Panc1 (cell line): ENCODE measurements at places on chromosomes 13 and 19.

- DNase-seq, result no peak
Observed at GRCh38 chr19:861756-862580, 2.5 kb downstream of the CFD start.

GRCh38 chr19:3983936-3984583, 1.2 kb downstream of the EEF2 start:
- DNase-seq, result no peak

GRCh38 chr19:2550431-2551171, 74.7 kb downstream of the GADD45B start:
- no peak for DNase-seq

DNA sequence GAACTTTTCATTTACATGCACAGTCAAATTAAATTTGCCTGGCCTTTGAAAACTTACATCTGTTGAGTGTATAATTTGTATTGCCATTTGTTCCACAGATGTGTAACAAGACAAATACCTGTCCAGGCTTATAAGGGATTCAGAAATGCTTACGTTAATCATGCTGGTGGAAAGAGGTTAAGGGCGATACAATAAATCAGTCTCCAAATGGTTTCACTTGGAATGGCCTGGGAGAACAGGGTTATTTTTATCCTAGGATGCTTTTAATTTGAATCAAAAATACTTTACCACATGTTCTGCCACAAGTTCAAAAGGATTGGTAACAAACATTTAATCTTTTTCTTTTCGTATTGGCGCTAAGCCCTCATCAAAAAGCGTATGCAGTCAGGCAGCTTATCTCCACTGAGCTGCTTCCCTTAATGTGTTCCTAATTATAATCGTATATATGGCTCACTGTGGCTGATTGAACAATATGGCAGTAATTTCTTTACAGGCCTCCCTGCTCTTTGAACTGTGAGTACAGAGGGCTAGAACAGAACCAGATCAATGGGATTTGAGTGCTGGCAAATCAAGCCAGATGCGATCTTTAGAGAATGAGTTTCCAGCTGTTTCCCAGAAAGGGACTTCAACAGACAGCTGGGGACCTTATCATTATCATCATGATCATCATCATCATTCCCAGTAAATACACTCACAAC, 425.7 kb downstream of the SPRY2 start:
- DNase-seq, result no peak

DNA sequence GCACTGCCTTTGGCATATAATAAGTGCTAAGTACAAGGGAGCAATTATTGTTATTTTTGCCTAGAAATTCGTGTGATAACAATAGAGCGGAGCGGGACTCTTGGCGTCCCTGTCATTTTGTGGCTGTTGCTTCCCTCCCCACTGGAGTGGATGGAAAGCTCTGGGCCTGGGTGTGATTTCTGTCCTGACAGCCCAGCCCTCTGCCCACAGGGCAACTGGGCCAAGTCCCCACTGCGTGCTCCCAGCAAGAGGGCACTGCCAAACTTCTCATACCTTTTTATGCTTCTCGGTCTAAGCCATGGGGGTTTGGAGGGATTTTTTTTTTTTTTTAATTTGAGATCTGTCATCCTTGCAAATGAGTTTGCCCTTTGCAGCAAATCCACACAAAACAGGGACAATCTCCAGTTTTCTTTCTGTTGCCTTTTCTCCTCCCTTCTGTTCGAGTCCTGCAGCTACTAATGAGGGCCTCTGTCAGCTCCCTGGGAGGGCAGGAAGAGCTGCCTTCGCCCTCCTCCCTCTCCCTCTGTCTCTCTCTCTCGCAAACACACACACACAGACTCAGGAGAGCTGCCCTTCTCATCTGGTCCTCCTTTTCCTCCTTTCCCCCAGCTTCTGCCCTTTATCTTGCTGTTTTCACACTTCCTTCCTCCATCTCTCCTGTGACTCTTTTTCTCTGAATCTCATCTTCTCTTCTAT, 103.9 kb downstream of the DNAJC15 start:
- DNase-seq, result no peak

DNA sequence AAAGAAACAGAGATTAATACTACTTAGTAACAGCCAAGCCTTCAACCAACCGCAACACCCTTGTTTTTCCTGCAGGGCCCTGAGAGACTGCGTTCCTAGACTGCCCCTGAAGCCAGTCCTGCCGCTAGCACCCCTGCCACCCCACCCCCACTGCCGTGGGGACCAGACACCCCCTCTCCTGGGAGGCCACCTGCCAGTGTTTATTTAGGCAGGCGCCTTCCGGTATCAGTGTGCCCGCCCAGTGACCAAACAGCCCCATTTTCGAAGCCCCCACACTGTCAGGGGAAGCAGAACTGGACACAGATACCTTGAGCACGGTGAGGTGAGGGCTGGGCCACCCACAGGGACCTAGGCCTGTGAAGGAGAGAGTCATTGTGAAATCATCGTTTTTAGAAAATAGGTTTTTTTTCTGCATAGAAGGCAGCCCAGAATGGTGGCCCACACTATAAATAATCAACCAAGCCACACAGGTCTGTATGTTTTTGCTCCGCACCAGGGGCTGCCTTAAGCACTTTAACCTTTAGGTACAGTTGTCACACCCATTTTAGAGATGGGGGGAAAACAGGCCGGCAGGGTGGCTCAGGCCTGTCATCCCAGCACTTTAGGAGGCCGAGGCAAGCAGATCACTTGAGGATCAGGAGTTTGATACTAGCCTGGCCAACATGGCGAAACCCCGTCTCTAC, 3.5 kb upstream of the TLE5 start:
- DNase-seq, result no peak

GRCh38 chr13:20024702-20025101, 66.2 kb downstream of the ZMYM2 start:
- no peak for DNase-seq

- no peak for DNase-seq
Observed at GRCh38 chr13:25136880-25137787, 35.0 kb downstream of the AMER2 start.

DNA sequence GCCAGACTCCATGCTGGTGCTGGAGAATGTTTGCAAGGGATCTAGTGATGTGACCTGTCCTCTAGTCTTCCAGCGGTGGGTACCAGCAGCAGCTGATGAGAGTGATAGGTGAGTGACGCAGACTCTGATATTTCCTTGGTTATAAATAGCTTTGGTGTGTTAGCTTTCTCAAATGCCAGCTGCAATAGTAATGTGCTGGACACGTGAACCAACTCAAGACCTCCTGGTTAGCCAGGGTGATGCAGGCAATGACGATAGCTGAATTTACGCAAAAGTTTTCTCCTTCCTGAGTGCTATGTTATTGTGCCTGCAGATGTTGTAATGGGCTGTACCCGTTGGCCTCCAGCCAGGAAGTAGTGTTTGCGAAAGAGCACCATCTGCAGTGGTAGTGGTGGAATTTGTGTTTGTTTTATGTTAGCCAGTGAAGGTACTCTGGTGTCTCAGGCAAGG, 129.5 kb downstream of the CYSLTR2 start:
- DNase-seq, result peak; percentile 4

DNA sequence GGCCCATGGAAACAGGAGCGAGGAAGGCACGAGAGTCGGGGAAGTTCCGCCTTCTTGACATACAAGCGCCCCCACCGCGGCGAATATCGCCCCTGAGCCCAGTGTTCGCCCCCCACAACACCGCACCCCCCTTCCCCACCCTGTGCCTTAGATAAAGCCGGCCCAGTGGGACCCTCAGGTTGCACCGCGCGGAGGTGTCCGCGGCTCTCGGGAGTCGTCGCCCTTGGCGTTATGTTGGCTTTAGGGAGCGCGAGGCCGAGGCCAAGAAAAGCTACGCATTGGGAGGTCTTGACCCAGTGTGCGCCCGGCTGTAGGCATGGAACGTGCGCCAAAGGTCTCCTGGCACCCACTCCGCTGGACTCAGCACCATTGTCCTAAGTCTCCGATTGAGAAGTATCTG, 603 bp upstream of the ZNF132 start:
- DNase-seq, result no peak

- DNase-seq, result no peak
Observed at GRCh38 chr19:5931251-5931650, 17.2 kb downstream of the CAPS start.

DNA sequence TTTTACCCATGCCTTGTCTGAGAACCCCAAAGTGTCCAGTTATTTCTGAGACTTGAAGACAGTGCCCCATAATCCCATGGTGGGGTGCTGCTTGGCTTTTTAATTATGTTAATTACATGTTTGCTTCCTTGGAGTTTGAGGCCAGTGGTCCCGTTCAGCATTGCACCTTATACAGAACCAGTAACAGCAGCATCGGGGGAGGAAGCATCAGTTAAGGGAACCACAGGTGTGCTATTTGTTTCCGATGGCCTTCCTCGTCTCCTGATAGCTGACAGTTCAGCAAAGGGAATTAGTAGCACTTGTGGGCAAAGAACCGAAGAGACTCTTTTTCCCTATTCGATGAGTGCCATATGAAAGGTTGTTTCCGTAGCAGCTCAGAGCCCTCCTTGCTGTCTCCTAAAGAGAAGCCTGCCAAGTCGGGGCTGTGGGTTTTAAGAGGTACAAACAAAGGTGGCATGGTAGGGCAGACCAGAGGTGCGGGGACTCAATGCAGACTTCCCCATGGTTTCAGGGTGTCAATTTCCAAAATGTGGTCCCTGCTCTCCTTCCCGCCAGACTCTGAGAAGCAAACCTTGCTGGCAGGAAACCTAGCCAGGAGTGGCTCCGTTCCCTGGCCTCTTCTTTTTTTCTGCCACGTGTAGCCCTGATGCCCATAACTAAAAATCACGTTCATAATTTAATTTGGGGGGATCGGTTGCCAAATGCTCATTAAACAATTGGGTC, 225.2 kb upstream of the TSHZ3 start:
- DNase-seq, result no peak

- no peak for DNase-seq
Observed at GRCh38 chr19:9934132-9934950, 2.0 kb downstream of the OLFM2 start.

GRCh38 chr19:48868114-48868886, at the start of gene PLEKHA4:
TSS of gene PLEKHA4 (minus strand) at chr19:48868617. CDS start at chr19:48867620, 997 bp downstream.
- DNase-seq, result no peak

- DNase-seq, result no peak
Observed at GRCh38 chr13:45086484-45086883, 33.8 kb upstream of the GTF2F2 start.

- no peak for DNase-seq
Observed at GRCh38 chr13:99596180-99596579, 94.9 kb downstream of the TM9SF2 start.

GRCh38 chr13:50419896-50420295, 404.7 kb downstream of the KCNRG start:
- DNase-seq, result no peak

DNA sequence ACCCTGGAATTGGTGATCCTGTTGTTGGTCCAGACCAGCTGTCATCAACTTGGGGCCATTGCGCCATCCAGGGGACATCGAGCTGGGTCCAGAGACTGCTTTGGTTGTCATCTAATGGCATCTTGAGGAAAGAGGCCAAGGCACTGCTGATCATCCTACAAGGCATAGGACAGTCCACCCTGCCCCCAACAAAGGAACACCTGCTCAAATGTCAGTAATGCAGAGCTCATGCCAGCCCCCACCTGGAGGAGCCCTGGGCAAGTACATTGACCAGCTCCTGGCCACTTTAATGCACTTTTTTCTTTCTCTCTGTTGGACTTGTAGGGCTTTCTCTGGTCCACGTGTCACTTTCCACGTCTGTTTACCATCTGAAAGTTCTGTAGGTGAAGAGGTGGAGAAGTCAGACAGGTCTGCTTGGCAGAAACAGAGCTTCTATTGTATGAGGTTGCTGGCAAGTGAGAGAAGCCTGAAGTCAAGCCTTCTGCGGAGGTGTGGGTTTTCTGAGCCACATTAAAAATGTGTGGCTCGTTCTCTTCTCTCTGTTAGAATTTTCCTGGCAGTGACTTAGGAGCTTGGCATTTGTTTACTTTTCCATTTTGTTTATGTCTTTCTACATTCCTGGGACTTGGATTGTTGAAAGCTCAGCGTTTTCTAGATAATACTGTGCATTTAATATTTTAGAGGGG, 124.0 kb upstream of the RNF113B start:
- DNase-seq, result peak; percentile 13

DNA sequence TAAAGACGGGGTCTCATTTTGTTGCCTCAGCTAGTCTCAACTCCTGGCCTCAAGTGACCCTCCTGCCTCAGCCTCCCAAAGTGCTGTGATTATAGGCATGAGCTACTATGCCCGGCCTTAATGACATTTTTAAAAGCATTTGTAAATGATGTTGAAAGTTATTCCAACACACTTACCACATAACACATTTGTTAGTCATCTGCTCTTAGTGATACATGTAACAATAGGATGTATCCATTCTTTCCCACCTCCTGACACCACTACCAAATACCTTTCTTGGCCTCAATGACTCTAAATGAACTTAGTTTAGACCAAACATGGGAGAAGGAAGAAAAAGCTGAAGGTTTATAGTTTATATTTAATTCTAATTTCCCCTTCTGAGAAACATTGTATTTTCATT, 59.8 kb upstream of the MEDAG start:
- DNase-seq, result no peak

GRCh38 chr13:99307247-99307646, at the start of gene GPR183:
TSS of gene GPR183 (minus strand) at chr13:99307399. CDS start at chr13:99296145, 11,254 bp downstream.
- DNase-seq, result no peak

DNA sequence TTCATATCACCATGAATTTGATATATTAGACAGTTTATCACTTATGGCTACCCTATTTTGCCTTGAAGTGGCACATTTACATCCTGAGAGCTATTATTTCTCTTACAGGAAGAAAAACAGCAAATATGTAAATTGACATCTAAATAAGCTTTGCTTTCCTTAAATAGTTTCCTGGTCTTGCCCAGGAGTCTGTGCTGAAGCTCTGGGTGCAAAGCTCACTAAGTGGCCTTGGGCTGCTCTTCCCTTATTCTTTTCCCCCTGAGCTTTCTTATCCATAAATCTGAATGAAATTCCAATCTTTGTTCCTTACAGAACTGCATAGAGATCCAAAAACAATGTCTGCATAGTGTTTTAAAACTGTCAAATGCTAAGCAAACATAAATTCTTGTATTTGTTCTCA, 56.3 kb downstream of the TNFSF13B start:
- DNase-seq, result no peak

GRCh38 chr13:63948045-63948444, 2532.4 kb upstream of the PCDH20 start:
- peak; percentile 15 for DNase-seq

DNA sequence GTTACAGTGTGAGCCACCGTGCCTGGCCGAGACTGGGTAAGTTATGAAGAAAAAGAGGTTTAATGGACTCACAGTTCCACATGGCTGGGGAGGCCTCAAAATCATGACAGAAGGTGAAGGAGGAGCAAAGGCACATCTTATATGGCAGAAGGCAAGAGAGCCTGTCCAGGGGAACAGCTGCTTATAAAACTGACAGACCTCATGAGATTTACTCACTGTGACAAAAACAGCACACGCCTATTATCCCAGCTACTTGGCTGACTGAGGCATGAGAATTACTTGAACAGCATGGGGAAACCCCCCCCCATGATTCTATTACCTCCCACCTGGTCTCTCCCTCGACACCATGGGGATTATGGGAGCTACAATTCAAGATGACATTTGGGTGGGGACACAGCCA, 23.4 kb upstream of the ZNF561 start:
- no peak for DNase-seq

- DNase-seq, result no peak
Observed at GRCh38 chr13:23320926-23321534, 112.5 kb downstream of the SACS start.
